ENCODE measurements at places on chromosomes 16 and 17.

GRCh38 chr16:84339766-84340165 is 28.6 kb upstream of the ATP2C2 start:
- no peak for DNase-seq

DNA sequence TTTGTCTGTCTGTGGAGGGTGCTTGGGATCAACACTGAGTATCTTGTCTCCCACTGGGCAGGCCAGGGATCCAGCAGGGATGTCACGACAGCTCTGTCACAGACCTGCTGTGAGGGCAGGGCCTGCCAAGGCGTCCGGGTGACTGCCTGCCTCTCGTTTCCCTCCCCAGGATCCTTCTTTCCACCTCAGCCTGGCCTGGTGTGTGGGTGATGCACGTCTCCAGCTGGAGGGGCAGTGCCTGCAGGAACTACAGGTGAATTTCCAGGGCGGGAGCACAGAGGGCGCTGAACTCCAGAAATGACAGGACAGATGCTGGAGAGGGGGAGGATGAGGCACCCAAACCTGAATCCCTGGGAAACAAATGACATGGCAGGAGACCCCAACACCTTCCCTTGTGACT is 6.8 kb upstream of the MMP15 start:
- DNase-seq, result no peak

- DNase-seq, result no peak
These were observed 2.6 kb downstream of the ARHGAP17 start for GRCh38 chr16:25012525-25012991.

DNA sequence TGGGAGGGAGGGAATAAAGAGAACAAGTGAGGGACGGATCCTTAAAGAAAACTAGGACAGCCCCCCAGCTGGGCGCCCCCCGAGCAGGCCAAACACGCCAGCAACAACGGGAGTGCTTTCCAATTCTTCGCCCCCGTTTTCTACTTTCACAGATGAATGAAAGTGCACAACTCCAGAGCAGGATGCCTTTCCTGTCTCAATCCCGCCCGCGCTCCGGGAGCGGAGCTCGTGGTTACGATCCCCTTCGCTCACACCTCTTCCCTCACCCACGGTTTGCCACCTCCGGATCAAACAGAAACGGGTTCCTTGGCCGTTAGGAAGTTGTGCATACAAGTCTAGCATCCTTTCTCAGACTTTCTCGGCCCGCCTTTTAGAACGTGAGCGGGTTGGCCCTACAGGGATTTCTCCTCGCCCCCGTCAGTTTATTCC is 680 bp downstream of the SKA2 start:
- DNase-seq, result no peak

DNA sequence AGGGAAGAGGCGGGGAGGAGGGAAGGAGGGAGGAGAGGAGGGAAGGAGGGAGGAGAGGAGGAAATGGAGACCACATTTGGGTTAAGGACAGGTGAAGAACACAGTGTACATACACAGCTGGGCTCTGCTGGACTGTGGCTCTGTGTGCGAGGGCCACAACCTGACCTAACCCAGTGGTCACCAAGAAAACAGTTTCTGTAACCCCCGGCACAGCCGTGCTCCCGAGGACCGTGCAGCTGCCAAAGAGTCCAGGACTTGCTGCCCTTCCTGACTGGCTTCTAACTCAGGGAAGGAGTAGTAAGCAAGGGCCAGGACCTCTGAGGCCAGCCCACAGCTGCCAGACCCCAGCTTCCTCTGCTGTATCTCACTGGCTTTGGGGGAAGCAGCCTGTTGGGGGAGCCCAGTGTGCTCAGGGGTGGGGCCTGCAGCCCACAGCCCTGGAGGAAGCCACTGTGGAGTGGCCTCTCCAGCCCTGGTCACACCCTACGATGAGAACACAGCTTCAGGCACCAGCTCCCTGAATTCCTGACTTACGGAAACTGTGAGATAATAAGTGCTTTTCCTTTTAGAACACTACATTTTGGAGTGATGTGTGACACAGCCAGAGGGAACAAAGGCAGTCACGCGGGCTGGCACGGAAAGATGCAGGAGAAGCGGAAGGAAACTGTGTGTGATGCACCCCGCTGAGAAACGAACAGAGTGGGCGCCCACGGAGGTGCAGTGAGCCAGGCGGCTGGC is 32.3 kb downstream of the SLC7A5 start:
- DNase-seq, result no peak

- DNase-seq, result no peak
These were observed 37.1 kb downstream of the MPRIP start for GRCh38 chr17:17079336-17079735.

GRCh38 chr17:81514739-81515529 is 2.3 kb upstream of the ACTG1 start:
- DNase-seq, result peak; percentile 62

GRCh38 chr16:14194721-14195120 is 123.6 kb downstream of the MRTFB start:
- DNase-seq, result no peak

GRCh38 chr17:16437083-16437482 is 21.7 kb downstream of the TRPV2 start:
- DNase-seq, result no peak

- no peak for DNase-seq
These were observed 4.4 kb downstream of the KRTAP4-5 start for GRCh38 chr17:41145261-41145660.

GRCh38 chr17:73511719-73512115 is 132.5 kb downstream of the SDK2 start:
- no peak for DNase-seq

GRCh38 chr16:85789773-85790172 is 9.6 kb downstream of the EMC8 start:
- no peak for DNase-seq

DNA sequence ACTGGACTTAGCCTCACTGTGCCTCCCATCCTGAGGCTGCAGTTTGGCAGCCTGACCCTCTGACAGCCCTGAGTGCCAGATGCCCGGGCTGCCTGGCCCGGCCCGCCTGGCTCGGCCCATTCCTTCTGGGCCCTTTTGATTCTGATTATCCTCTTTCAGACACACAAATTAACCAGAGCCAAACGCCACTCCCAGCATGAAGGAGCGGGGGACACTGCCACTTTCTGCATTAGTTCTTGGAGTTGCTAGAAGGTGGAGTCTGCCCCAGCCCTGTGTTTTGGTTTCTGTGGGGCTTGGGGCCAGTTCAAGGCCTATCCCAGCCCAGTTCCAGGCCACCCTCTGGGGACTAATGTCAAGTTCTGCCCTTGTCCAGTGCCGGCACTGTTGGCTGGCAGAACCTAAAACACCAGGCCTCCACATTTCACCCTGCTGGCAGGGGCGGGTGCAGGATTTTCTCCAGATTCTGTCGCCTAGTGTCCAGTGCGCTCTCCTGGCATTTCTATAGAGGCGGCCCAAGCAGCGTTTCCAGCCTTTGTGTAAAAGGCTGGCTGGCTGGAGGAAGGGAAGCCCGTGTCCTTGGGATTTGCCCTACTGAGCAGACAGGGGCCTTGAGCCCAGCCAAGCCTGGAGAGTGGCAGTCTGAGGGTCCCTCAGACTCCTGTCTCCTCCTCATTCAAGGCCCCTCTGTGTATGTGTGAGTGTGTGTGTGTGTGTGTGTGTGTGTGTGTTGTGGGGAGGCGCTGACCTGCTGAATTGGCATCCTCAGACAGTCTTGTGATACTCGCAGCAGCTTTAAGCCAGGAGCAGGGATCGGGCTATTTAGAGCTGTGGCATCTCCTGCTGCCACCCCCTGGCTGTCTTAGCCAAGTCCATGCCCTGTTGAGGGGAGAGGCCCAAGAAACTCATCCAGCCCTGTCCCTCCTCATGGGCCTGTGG is 21.4 kb downstream of the PLCD3 start:
- no peak for DNase-seq

- DNase-seq, result no peak
These were observed 118.3 kb downstream of the SMG6 start for GRCh38 chr17:2184993-2185931.

- no peak for DNase-seq
These were observed 16.3 kb downstream of the KANSL1 start for GRCh38 chr17:46176975-46177374.

DNA sequence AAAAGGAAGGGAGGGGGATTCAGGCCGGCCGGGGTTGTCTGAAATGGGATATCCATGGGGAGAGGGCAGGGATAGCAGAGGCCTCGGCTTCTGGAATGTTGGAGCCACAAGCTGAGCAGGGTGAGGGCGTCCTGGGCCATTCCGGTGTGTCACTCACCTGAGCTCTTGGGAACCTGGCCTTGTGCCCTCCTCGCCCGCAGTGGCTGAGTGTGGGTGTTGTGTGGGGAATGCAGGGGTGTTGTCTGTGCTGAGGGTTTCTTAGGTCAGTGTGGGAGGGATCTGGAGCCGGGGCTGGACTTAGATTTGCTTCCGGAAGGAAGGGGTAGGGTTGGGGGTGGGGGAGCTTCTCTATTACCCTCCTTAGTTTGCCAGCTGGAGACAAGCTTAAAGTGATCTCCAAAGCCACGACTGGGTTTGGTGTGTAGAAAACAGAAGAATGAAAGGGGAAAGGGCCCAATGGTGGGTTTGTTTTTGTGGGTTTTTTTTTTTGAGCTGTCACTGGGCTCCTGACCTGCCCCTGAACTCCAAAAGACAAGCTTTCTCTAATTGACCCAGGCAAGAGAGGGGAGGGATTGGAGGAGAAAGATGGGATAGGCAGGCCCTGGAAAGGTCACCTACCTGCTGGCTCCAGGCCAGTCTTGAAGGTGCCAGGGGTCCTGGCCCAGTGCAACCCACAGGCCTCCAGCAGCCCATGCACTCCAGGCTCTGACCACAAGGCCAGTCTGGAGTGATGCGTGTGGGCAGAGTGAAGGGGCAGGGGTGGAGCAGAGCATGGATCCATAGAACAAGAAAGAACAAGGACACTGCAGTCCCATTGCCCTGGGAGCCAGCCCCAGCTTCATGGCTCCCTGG is at the start of gene SULT1A2:
TSS of gene SULT1A2 (minus strand) at position 211 of the 852 bp plus-strand sequence. CDS start 1,120 bp downstream, outside the sequence.
- no peak for DNase-seq

DNA sequence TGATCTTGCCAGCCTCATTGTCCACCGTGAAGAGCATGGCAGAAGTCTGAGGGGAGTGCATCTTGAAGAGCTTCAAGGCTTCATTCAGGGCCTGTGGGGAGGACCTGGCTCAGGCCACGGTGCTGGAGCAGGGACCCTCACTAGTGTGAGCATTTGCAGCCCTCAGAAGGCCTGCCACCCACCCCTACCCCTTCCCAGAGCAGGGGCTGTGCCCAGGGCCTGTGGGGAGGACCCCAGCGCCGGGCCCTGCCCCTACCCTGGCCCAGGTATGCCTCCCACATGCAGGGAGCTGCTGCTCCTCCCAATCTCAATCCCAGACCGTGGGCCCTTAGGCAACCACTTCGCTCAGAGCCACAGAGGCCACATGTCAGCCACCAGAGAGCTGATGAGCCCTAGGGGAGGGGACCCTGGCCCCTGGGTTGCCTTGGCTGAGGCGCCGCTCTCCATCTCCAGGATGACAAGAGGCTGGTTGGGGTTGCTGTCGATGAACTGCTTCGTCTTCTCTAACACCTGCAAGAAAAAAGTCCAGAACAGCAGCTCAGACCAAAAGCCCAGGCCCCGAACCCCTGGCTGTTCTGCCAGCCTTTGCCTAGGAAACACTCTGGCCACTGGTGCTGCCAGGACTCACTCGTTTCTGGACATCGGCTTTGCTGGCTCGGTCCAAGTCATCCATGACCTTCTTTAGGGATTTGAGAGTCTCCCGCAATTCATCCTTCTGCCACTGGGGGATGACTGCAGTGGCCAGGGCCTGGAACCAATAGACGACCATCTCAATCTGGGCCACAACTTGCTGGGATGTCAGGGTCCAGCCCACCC is 1.8 kb upstream of the EXOSC6 start:
- DNase-seq, result peak; percentile 63

DNA sequence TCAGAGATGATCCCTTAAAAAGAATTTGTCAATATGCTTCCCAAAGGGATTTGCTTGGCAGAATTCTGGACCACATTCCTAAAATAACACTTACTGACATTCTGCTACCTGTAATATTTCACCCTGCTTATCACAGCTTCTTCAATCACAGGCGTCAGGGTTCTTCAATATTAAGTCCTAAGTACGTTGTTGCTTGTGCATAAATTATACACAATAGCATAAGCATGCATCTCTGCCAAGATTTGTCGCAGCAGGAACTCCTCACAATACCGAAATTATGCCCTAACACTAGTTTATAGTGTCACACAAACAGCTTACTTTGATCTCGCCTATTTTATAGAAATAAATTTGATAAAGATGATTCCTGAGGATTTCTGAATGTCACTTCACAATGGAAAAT is 48.9 kb downstream of the UBE2G1 start:
- DNase-seq, result no peak

GRCh38 chr17:9254841-9255240 is 233.5 kb downstream of the NTN1 start:
- DNase-seq, result no peak

DNA sequence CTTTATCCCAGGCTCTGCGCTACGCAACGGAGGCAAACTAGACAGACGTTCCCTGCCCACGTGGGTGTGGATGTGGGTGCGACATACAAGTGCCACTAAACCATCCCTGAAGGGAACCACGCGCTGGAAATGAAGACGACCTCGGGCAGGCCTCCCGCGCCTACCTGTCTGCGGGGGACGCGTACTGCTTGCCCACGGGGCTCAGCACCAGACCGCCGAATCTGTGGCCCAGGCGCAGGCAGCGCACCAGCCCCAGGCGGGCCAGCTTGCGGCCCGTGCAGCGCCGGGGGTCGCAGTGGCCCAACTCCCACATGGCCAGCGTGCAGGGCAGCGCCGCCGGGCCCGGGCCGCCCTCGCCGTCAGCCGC is 480 bp downstream of the TSR3 start:
- DNase-seq, result no peak

- DNase-seq, result no peak
These were observed 79.9 kb upstream of the CBX4 start for GRCh38 chr17:79919164-79919585.

- peak; percentile 47 for DNase-seq
These were observed at the start of gene CDK5R1 for GRCh38 chr17:32486701-32487472. Gene CDK5R1, plus strand, starts transcription at chr17:32486993. Its CDS starts 628 bp downstream, at chr17:32487621.

GRCh38 chr17:78378225-78379130 is at the start of gene PGS1:
Gene PGS1, plus strand, starts transcription at chr17:78378649. Its CDS starts 17 bp downstream, at chr17:78378666.
- peak; percentile 83 for DNase-seq

GRCh38 chr16:89489898-89490438 is 393 bp downstream of the ANKRD11 start:
- DNase-seq, result no peak

GRCh38 chr17:78917451-78918275 is 7.5 kb downstream of the TIMP2 start:
- no peak for DNase-seq

Measured in NAMALWA (cell line).